ENCODE measurements at places on chromosomes 4 and X.
A peak's percentile ranks its signal among the peaks of the same experiment; 100 is the strongest.

DNA sequence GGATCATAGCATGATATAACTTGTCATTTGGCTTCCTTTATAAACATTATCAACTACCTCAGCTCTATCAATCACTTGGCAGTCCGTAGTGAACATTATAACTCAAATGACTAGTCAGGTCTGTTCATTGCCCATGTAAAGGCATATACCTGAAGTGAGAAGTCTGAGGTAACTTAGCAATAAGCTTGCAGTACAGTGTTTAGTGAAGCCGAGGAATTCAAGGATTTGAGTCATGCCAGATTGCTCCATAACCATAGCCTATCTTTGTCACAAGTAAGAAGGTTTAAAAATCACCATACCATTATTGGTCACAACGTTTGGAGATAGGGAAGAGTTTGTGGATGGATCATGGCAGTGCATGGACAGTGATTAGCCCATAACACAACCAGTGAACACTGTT, 41.6 kb downstream of the AR start:
- DNase-seq = no peak

DNA sequence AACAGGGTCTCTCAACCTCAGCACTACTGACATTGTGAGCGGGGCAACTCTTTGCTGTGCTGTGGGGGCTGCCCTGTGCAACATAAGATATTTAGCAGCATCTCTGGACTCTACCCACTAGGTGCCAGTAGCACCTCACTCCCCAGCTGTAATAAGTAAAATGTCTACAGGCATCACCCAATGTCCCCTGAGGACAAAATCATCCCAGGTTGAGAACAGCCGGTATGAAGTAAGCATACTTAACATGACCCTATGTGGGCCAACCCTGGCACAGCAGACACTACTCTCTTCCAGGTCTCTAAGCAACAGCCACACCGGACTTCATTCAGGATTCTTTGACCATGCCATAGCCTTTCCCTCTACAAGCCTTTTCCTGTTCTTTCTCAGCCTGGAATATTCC, 10.5 kb upstream of the MGST2 start:
- DNase-seq = peak; percentile 3

GRCh38 chrX:114626323-114626722, 42.4 kb downstream of the HTR2C start:
- DNase-seq = no peak

- no peak for DNase-seq
Observed at GRCh38 chr4:177566691-177567090, 124.5 kb upstream of the AGA start.

GRCh38 chr4:110619463-110620247, 3.2 kb downstream of the PITX2 start:
- DNase-seq = no peak

GRCh38 chr4:154137320-154137905, 348.5 kb upstream of the SFRP2 start:
- DNase-seq = no peak

DNA sequence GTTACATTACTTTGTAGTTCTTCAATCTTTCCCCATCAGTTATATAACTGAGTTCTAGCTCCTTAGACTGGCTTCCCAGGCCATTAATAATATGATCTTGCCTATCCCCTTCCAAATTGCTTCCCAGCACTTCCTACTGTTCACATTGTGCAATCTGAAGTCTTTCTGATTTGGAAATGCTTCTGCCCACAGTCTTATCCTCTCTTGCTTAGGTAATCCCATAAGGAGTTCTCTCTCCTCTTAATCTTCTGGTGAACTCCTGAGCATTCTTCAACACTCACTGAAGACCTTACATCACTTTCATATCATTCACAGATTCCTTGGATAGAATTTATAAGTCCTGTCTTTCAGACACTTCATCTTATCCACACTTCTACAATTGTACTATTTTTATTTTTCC, 132.7 kb upstream of the TTC29 start:
- no peak for DNase-seq

- DNase-seq = no peak
Observed at GRCh38 chr4:108483079-108483478, 137.3 kb upstream of the RPL34 start.

DNA sequence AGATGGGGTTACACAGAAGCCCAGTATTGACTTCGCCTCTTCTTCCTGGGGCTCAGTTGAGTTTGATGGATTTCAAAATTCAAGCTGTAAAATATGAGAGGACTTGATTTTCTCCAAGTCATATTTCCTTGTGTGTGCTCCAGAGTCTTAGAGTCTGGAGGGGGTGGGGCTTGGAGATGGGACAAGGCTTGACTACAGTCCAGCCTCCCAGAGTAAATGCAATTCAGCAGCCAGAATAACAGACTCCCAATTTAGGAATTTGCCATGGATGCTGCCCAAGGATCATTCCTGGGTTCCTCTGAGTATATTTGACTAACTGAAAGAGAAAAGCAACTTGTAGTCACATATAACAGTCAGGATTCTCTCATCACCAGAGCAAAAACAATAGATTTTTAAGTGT, 53.7 kb upstream of the RBPJ start:
- no peak for DNase-seq

DNA sequence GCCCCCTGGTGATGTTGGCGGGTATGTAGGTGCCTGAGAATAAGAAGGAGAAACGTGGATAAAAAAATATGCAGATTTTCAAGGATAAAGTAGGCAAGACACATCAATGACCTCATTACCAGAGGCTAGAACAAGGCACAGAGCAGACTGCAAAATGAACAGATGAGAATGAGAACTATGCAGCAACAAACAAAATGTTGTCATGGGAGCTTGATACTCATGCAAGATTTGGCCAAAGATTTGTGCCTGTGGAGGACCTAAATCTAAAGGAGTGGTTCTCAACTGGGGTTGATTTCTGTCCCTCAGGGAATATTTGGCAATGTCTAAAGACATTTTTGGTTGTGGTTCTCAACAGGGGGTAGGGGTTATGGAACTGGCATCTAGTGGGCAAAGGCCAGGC, 177.3 kb downstream of the FRMPD4 start:
- DNase-seq = no peak

DNA sequence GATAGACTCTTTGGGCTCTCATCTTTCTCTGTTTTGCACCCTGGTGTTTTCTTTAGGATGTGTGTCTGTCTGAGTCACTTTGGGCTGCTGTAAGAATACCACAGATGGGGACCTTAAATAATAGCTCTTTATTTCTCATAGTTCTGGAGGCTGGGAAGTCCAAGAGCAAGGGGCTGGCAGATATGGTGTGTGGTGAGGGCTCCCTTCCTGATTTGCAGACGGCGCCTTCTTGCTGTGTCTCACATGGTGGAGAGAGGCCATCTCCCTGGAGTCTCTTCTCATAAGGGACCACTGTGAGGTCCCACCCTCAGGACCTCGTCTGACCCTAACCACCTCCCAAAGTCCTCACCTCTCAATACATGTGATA, 93.7 kb upstream of the ADRA2C start:
- DNase-seq = no peak

- DNase-seq = peak; percentile 70
Observed at GRCh38 chr4:76251441-76252270, at the start of gene FAM47E. Gene FAM47E, plus strand, starts transcription at chr4:76251721. Its CDS starts 26 bp downstream, at chr4:76251747.

DNA sequence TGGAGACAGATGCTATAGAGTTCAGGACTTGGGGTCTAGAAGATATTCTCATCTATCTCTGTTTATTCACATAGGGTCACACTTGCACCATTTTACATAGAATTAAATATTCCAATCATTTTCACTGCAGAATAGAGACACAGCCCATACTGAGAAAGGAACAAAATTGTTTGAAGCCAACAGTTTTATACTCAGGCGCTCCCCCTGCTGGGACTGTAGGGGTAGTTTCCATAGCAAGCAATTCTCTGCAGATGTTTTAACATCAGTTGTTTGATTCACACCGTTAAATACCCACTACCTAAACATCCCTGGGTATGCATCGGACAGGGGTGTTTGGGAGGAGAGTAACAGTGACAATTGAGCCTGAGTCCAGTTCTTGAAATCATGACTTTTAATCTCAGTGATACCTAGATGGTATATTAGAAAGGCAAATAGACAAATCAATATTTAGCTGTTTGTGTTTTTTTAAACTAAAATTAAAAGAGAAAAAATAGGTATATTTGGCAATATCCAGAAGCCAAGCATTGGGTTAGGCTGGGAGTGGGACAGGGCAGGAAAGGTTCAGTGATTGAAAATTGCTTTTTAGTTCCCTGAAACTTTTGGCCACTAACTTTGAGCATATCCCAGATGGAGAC, 33.8 kb downstream of the LONRF3 start:
- DNase-seq = no peak

GRCh38 chrX:44785652-44786051, 58.2 kb upstream of the DUSP21 start:
- DNase-seq = no peak

GRCh38 chrX:143669395-143669794, 33.5 kb upstream of the SLITRK4 start:
- peak; percentile 1 for DNase-seq

GRCh38 chr4:22794732-22795131, 102.0 kb downstream of the GBA3 start:
- no peak for DNase-seq

DNA sequence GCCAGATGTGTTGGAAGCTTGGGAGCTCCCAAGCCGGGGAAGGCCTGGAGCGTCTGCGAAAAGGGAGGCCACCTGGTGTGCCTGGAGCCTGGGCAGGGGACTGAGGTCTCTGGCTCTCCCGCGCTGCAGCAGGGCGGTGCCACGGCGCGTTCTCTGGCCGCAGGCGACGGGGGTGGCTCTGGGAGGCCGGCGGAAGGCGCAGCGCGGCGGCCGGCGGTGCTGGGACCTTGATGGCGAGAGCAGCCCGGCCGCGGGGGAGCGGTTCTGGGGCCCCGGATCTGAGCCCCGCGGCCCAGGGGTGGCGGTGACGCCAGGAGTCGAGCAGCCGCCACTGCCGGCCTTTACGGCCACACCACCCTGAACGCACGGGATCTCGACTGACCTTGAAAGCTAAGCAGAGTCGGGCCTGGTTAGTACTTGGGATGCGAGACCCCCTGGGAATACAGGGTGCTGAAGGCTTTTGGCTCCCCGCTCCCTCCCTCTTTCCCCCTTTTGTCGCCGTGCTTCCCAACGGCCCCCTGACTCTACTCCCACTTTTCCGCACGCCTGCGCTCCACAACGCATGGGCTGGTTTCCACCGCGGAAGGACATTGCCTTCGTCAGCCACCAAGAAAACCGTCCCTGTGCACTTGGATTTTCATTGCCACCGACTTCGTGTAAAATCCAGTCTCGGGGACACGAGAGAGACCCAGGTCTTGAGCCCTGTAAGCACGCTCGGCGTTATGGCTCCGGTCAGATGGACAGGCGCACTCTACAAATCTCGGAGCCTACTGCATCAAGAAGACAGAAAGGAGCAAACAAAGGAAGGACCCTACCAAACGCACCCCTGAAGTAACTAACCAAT, 9.5 kb downstream of the FRG2 start:
- DNase-seq = no peak

DNA sequence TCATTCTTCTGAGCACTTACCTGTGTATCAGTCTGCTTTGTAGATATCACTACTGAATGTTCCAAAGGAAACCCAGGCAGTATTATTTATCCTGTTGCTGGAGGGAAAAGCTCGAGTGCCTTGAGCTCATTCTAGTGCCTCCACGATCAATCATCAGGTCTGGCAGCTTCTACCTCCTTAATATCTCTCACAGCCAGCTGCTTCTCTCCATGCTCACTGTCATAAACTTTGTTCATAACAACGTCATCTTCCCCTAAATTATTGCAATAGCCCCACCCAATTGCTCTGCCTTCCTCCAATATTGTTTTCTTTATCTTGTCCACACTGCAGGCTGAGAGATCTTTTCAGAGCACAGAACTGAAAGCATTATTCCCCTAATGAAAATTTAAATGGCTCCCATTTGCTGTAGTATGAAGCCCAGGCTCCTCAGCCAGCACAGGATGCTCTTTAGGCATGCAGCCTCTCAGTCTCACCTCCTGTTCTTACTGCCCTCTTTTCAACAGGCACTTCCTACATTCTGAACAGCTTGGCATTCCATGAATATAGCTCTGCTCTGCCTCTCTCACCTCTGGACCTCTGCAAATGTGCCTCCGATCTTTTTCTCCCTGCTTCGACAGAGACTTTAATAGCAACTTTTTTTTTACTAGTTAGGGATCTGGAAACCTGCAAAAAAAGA, 504.2 kb upstream of the IGFBP7 start:
- no peak for DNase-seq

- DNase-seq = no peak
Observed at GRCh38 chr4:145828802-145829485, 109.7 kb downstream of the ZNF827 start.
